Naive B cell (primary cell): ENCODE measurements at places on chromosomes 12 and 14.
A peak's percentile ranks its signal among the peaks of the same experiment; 100 is the strongest.

GRCh38 chr14:61516964-61517653, 178.2 kb upstream of the HIF1A start:
- DNase-seq: no peak

- DNase-seq: no peak
Observed at GRCh38 chr12:126726481-126727217, 1540.3 kb upstream of the TMEM132C start.

- DNase-seq: no peak
Observed at GRCh38 chr14:76938092-76938500, 90.4 kb downstream of the IRF2BPL start.

- DNase-seq: no peak
Observed at GRCh38 chr14:73785336-73785833, 66.2 kb upstream of the PTGR2 start.

DNA sequence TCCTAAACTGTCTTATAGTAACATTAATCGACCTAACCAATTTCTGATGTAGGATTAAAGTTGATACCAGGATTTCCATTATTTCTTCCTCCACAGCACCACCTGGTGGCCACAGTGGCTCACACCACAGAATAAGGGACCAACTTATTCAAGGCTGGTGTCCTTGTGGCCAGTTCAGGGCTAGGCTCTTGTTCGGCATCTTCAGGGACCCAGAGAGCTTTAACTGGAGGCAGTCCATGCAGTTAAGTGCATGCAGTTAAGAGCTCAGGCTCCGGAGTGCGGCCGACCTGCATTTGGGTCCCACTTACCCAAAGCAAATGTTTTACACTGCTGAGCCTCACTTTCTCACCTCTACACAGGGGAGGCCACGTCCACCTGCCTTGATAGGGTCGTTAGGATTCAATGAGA, 42.0 kb upstream of the GPR68 start:
- DNase-seq: peak; percentile 58

DNA sequence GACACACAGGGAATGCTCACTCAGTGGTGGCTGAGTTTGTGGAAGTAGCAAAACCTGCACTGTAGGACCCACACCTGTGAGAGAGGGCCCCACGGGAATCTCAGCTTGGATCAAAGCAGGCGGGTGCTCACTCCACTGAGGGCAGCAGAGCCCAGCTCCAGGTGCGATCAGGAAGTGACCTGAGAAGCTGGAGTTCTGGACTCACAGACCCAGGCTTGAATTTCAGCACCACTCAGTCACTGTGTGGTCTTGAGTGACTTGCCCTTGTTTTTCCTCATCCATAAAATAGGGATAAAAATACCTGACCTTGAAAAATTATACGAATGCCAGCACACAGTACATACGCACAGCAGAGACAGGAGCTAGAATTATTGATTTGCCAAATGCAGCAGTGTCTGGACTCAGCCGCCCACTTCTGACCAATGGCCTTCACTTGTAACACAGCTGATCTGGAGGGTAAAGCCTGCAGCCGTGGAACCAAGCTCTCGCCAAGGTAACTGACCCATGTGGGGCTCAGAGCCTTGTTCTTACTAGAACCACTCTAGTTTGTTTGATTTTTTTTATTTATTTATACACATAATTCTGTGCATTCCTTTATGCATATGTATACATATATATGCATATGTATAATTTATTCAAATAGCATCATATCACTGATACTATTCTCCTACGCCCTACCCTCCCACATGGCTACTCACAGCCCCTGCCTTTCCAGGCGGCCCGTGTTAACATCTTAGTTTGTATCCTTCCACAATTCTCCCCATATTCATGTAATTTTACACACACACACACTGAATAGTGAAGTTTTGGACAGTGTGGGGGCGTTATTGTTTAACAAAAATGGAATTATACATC, 53.9 kb downstream of the DPF3 start:
- DNase-seq: no peak

GRCh38 chr12:76356071-76356470, 7.9 kb upstream of the BBS10 start:
- no peak for DNase-seq

GRCh38 chr12:46574847-46575246, 202.3 kb upstream of the SLC38A2 start:
- no peak for DNase-seq

DNA sequence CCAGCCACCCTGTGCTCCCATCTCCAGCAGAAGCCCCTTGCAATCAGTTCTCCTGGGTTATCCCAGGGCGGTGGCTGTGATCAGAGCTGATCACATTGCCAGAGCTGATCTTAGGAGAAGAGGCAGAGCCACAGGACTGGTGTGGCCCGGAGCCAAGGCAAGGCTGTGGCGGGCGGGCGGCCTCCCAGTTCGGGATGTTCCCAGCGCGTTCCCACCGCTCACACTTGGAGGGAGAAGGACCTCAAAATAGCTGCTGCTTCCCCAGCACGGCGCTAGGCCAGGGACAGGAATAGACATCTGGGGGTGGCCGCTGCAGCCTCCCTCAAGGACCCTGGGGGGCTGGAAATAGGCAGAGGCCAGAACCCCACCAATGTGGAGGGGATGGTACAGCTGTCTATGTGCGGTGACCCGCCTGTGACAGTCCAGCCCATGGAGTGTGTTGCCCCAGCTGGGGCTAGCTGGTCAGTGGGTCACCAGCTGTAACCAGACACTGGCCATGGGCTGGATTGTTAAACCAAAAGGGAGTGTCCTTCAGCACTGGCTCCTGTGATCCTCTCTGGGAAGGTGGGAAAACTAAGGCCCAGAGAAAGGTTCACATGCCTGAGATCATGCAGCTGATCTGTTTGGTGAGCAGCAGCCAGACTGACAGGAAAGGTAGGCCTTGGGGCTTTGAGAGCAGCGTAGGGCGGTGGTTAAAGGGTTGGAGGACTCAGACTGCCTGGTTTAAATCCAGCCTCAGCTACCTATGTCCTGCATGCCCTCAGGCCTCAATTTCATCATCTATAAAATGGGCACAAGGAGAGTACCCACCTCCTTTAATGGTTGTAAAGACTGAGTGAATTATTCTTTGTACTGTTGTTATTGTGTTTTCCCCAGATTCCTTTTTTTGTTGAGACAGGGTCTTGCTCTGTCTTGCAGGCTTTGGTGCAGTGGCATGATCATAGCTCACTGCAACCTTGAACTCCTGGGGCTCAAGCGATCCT, 8.0 kb upstream of the POP5 start:
- DNase-seq: no peak
